EL (cell line): ENCODE measurements at places on chromosomes 4 and X.

- peak; percentile 8 for DNase-seq
Measured at GRCh38 chr4:105306158-105306781, 159.6 kb downstream of the TET2 start.

DNA sequence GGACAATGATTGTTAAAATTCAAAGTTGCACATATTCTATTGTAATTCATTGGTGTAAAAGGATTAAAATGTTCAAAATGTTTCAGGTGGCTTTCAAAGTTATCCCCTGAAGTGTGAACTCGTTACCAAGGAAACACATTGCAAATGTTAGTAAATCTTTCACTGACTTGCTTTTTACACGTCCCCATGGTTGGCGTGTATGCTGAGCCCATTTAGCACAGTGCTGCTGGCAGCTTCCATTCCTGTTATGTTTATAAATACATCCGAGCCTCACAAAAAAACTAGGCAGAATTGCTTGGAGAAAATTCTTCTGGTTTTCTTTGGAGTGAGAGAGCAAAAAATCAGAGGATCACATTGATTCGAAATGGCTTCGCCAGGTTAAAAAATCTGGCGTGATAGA is 105.9 kb upstream of the HPGD start:
- DNase-seq = no peak

- DNase-seq = no peak
Measured at GRCh38 chr4:102295153-102295862, 50.0 kb downstream of the SLC39A8 start.

- DNase-seq = no peak
Measured at GRCh38 chr4:166043801-166044200, 170.8 kb downstream of the TLL1 start.

DNA sequence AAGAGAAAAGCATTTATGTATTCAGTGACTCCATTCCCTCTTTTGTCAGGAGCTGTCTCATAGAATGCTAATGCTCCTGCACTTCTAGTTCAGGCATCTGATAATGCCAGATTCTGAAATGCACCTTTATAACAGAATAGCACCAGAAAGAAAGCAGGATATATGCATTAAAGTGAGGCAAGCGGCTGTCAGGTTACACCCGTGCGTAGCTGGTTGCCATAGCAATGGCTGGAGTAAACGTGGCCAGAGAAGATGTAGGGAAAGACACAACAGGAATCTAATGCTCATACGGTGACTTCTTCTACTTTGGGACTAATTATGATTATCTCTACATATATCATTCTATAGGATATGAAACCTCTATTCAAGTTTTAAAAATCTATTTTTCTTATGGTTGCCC is 5.9 kb downstream of the EMCN start:
- DNase-seq = no peak

DNA sequence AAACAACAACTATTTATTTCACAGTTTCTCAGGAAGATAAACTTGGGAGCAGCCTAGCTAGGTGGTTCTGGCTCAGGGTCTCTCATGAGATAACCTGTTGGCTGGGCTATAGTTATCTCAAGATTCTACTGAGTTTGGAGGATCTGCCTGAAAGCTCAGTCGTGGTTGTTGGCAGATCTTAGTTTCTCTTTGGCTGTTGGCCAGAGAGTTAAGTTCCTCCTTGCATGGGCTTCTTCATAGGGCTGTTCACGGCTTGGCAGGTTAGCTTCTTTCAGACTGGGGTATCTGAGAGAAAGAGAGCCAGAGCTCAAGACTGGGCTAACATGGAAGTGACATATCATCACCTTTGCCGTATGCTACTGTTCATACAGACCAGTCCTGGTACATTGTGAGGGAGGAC is 28.7 kb downstream of the SEC24B start:
- DNase-seq = no peak

- no peak for DNase-seq
Measured at GRCh38 chrX:123361371-123361770, 177.3 kb downstream of the GRIA3 start.

GRCh38 chr4:110533940-110534339 is 58.0 kb downstream of the ENPEP start:
- DNase-seq = peak; percentile 93

- no peak for DNase-seq
Measured at GRCh38 chr4:64807821-64808220, 398.6 kb upstream of the TECRL start.

GRCh38 chrX:18426004-18426320 is 554 bp downstream of the CDKL5 start:
- DNase-seq = no peak

GRCh38 chr4:8874896-8875680 is 3.4 kb upstream of the HMX1 start:
- DNase-seq = no peak

DNA sequence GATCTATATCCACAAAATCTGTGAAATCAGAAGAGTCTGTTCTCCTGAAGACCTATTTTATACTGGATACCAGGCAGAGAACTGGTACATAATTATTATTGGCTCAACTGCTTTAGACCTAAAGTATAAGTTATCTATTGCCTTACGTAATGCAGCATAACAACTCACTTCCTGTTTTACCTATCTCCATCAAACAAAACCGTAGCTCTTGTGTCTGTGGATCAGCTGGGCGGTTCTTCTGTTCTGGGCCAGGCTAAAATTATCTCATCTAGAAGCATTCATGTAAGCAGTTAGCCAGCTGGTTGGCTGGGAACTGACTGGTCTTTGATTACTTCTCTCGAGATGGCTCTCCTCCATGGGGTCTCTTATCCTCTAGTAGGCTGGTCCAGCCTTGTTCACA is 57.8 kb downstream of the PPP1R2C start:
- DNase-seq = no peak

GRCh38 chr4:10015140-10015753 is 6.0 kb downstream of the SLC2A9 start:
- peak; percentile 41 for DNase-seq

DNA sequence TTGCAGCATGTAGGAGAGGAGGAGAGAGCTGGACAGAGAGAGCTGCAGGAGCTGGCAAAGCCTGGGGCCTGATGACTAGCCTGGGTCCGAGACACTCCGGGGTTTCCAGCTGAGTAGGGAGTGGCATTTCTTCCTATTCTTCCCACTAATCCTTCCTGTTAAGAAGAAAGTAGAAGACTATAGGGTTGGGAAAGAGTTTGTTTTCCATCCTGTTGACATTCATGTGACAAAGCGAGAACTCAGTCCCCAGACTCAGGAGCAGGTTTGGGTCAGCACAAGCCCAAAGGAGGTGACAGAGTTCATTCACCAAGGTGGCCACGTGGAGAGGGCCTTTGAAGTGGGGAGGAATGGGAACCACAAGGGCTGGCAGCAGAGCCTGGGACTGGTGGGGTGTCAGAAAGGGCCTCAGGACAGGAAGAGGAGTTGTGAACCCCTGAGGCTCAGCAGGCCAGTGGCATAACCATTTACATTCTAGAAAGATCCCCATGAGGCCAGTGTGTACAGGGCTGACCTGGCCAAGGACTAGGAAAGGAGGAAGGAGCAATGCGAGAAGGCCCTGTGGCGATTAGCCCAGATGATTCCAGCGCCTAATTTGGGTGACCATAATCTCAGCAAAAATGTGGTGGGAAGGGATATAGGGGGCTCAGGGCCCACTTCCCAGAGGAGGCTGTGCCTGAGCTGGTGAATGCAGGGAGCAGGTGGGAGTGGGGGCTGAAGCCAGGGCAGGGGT is 3.3 kb upstream of the HAUS3 start:
- no peak for DNase-seq

DNA sequence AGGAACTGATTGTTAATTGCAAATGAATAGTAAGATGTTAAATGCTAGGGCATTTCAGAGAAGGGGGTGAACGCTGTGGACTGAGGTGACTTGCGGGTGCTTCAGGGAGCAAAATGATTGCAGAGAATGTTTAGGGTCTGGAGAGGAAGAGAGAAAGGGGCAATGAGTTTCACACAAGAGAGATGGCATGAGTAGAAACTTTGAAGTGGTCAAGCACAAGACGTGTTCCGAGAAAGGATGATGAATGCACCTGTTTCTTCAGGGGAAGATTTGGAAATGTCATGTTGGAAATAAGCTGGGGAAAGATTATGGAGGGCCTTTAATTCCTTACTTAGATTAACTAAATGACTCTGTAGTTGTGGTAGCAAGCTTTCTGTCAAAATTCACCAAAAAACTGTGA is 43.4 kb downstream of the DTHD1 start:
- DNase-seq = no peak
